ENCODE measurements at places on chromosomes 13 and 19.

- DNase-seq, result no peak
These were observed 99.6 kb downstream of the PAN3 start for GRCh38 chr13:28237944-28238343.

GRCh38 chr19:944663-945241, 18.9 kb downstream of the ARID3A start:
- no peak for DNase-seq

GRCh38 chr19:17327068-17327653, 7.5 kb downstream of the ANO8 start:
- no peak for DNase-seq

GRCh38 chr13:21463424-21463823, 4.3 kb upstream of the ZDHHC20 start:
- DNase-seq, result no peak

- no peak for DNase-seq
These were observed 524.1 kb upstream of the SLITRK5 start for GRCh38 chr13:87147076-87147475.

GRCh38 chr13:92379371-92379770, 847.2 kb upstream of the GPC6 start:
- DNase-seq, result no peak

DNA sequence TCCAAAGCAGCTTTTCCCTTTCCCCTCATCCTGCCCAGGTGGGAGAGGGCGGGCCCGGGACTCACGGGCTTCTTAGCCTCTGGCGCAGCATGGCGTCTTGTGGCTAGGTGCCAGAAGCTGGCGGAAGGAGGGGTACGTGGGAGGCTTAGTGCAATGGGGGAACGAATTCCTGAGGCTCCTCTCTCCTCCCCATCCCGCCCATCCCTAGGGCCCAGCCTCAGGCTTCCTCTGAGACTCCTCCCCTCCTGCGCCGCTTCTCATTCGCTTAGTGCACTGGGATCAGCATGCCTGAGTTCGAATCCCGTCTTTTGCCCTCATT, 297.8 kb downstream of the ZNF536 start:
- DNase-seq, result no peak
